Germinal center (tissue), 1 donor: ENCODE measurements at places on chromosomes 3 and 15.
A peak's percentile ranks its signal among the peaks of the same experiment; 100 is the strongest.

DNA sequence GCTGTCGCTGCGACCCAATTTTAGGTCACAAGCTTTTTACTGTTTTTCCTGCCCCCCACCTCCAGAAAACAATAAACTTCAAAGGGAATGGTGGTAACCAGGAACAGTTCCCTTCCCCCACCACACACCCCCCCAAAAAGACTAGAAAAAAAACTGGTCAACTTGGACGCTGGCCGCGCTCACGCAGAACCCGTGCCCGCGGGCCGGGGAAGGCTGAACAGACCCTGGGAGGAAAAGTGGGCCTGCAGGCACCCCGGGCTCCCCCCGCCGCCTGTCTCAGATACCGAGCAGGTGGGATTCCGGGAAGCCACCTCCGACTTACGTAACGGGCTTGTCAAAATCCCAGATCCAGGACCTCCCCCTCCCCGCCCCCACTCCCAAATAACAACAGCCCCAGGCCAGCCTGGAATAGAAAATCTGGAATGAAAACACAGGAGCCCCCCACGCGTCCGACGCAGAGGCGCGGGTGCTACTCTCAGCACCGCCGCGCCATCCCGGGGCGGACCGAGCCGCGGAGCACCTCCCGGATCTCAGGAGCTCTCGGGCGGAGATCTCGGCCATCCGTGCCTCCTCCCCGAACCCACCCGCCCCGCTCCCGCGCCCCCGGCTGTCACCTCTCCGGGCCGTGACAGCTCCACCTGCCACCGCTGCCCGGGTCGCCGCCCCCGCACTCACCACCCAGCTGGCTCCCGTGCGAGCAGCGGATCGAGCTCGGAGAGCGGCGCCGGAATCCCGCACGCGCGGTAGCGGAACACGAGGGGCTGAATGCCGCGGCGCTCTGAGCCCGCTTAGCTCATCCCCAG is 557 bp downstream of the DENND4A start:
- peak; percentile 51 for DNase-seq

- DNase-seq = no peak
Observed at GRCh38 chr3:193194371-193194770, 46.7 kb upstream of the PLAAT1 start.

DNA sequence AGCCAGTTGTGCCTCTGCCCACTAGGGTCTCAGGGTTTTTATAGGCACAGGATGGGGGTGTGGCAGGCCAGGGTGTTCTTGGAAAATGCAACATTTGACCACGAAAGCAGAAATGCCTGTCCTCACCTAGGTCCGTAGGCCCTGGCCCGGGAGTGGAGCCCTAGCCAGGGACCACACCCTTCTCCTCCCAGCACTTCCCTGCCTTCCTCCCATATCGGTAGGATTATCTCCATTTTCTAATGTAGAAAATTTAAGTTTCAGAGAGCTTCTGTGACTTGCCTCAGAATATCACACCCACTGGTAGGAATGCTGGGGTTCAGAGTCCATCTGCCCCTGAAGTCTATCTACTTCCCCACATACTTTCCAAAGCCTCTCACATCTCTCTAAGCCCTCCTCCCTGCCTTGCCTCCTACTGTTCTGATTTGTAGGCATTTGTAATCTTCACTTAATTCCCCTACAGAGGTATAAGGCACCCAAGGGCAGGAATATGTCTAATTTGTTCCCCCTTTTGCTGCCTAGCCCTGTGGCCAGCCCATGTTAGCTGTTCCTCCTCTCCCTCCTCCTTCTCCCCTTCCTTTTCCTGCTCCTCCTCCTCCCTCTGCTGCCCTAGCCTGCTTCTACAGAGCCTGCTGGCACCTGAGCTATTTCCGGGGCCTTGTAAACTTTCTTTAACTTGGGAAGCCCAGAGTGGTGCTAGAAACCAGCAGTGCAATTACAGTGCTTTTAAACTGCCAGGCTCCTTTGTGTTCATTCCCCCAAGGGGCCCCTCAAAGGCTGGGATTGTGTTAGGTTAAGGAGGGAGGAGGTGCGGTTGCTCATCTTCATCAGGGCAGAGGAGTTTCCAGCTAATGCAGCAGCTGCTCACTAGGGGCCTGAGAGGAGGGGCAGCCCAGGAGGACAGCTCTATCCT is 71.1 kb downstream of the MRPL46 start:
- no peak for DNase-seq

- DNase-seq = peak; percentile 44
Observed at GRCh38 chr3:122101646-122102045, 46.5 kb downstream of the CD86 start.

- no peak for DNase-seq
Observed at GRCh38 chr15:93895976-93896770, 335.2 kb upstream of the MCTP2 start.

GRCh38 chr3:5442106-5442785 is 254.7 kb downstream of the EDEM1 start:
- no peak for DNase-seq

DNA sequence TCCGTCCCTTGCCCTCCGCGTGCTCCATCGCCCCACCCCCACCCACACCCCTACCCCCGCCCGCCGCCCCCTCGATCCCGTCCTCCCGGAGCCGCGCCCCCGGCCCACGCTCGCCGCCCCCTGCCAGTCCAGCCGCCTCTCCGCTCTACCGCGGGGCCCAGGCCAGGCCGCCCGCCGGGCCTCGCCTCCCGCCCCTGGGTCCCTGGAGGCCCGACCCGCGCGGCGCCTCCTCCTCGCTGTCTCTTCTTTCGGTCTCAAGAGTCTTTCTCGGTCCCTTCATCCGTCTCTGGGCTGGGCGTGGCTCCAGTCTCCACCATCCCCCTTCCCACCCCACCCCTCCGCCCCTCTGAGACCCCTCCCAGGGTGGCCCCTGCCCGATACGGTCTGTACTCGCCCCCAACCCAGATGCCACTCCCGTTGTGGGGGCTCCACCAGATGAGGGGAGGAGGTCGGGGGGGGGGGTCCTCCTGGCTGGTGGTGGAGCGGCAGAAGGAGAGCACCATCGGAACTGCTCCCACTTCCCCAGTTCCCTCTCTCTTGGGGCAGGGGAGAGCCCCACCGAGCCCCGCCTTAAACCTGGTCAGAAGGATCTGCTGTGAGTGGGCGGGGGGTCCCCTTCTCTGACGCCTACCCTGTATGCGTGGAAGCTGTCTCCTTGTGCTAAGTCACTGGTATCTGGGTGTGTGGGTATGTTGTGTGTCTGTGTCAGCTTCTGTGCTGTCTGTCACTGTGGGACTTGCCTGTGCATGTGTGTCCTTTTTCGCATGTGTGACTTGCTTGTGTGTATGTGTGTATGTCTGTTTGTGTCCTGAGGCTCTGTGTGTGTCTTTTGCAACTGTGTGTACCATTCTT is 1.0 kb downstream of the PRKCD start:
- DNase-seq = peak; percentile 76

DNA sequence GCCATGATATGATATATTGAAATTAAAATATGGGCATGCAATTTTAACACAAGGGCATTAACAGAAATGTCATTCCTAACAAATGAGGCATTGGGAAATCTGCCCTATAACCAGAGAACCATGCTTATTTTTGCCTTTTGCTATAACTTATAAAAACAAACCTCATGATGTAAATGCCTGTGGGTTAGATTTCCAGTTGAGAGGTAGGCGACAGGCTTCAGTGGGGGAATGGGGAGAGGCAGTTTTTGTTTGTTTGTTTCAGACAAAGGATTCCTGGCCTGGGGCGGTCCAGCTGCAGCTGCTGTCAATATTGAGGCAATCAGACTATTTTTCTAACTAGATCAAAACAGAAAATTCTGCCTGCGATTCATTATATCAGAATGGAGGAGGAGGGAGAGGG is 490.4 kb upstream of the CFAP20DC start:
- no peak for DNase-seq

DNA sequence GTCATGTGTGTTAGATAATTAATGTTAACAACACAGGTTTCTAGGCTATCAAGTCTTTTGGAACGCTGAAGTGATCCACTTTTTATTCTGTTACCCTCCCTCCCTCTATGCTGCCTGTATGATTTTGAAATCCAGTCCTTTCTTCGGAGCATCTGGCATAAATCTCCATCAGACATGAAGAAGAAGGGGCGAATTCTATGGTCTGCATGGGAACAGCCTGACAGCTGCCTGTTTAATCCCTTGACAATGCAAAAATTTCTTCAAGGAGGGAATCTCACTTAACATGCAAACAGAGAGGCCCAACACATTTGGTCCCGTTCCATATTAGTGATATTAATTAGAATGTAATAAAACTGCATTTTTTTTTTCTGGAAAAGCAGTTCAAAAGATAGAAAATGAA is 145.2 kb downstream of the VGLL3 start:
- DNase-seq = no peak

GRCh38 chr3:161560008-161560637 is 63.5 kb downstream of the OTOL1 start:
- DNase-seq = no peak

- DNase-seq = no peak
Observed at GRCh38 chr3:66303491-66303901, 82.7 kb downstream of the SLC25A26 start.

DNA sequence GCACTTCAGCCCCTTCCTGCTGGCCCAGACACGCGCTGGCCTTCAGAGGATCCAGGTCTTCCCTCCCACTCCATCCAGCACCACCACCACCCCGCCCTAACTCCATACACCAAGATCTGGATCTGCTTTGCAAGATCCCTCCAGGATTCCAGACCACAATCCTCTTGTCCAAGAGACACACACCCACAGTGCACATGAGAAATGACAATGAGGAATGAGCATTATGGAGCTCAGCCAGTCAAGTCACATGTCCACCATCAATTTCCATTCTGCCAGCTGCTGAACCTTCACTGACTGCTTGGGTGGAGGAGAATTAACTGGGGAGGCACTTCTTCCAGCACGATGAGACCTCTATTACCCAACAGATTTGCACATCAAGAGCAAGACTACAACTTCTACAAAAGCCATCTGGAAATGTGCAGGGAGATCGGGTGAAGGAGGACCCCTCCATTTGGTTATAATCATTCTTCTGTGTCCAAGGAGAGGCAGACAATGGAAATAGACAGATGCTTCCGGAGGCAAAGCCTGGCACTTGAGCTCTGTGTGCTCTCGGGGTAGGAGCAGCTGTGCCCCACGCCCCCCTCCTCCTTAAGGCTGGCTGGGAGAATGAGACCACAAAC is 12.3 kb upstream of the SPATA12 start:
- DNase-seq = no peak

DNA sequence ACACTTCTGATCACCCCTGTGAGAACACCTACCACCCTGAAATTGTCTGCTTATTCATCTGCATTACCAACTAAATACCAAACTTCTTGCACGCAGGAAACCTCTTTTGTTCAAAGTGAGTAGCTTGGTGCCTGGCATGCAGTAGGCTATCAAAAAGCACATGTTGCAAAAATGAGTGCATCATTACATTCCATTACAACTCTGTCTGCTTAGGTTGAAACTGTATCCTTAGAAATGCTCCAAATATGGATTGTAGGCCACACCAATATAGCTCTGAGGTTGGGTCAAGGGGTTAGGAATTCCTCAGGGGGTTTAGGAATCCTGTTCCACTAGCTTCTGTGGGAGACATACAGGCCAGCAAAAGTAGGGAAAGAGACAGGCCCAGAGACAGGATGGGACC is 107.2 kb downstream of the THRB start:
- no peak for DNase-seq

- no peak for DNase-seq
Observed at GRCh38 chr15:70748281-70748747, 15.0 kb downstream of the UACA start.

DNA sequence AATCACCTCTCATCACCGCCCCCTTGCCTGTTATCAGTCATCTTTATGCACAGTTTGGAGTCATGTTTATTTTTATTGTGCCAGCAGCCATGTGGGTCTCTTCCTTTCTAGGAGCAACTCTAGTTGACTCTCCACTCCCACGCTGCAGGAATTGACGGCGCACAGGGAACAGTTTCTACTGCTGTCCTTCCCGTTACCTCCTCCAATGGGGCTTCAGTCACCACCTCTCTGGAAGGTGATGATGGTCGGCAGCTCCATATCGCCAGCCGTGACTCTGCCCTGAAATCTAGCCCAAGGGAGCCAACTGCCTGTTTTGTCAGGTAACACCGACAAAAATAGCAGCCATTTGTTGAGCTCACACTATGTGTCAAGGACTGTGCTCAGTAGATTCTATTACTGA is 35.6 kb upstream of the FAM107A start:
- no peak for DNase-seq

GRCh38 chr15:57148262-57148661 is 228.0 kb upstream of the CGNL1 start:
- no peak for DNase-seq

GRCh38 chr15:62369454-62369853 is 204.4 kb upstream of the C2CD4B start:
- no peak for DNase-seq

DNA sequence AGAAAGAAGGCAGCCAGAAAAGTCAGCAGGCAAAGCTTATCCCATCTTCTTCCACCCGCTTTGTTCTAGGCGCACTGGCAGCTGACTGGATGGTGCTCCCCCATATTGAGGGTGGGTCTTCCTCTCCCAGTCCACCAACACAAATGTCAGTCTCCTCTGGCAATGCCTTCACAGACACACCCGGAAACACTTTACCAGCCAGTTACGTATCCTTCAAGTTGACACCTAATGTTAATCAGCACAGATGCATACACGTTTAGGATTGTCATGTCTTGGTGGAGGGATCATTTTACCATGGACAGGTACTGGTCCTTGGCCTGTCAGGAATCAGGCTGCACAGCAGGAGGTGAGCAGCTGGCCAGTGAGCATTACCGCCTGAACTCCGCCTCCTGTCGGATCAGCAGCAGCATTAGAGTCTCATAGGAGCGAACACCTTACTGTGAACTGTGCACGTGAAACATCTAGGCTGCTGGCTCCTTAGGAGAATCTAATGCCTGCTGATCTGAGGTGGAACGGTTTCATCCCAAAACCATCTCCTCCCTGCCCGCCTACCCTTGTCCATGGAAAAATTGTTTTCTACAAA is 59.1 kb upstream of the PYDC2 start:
- no peak for DNase-seq

DNA sequence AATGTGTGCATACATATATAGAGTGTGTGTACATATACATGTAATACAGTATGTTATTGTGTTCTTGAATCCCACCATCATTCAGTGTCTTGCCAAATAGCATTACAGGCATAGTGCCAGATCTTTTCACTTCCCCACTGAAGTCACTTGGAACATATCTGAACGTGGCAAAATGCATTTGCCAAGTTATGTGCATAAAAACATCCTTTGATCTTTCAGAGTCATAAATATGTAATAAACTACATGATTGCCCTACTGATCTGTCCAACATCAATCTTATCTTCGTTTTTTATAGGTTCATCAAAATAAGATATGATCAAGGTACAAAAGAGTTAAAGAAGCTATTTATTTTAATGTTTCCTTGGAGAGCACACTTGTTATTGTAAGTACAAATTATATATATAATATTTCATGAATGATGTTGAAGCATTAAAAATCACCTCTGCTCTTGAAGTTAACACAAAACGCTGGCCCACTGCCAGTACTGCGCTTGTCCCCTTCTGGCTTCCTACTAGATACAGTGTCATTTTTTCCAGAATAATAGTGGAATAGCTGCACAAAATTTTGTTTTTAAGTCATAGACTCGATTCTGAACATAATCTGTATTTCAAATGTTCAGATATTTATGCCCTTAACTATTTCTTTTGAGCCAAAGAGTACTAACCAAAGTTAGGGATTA is 549.5 kb upstream of the ARRDC4 start:
- DNase-seq = no peak

GRCh38 chr3:58999774-59000160 is 50.1 kb downstream of the CFAP20DC start:
- DNase-seq = no peak

GRCh38 chr3:194686414-194686815 is 732 bp downstream of the FAM43A start:
- no peak for DNase-seq
